ENCODE measurements at places on chromosomes 2 and 18.

DNA sequence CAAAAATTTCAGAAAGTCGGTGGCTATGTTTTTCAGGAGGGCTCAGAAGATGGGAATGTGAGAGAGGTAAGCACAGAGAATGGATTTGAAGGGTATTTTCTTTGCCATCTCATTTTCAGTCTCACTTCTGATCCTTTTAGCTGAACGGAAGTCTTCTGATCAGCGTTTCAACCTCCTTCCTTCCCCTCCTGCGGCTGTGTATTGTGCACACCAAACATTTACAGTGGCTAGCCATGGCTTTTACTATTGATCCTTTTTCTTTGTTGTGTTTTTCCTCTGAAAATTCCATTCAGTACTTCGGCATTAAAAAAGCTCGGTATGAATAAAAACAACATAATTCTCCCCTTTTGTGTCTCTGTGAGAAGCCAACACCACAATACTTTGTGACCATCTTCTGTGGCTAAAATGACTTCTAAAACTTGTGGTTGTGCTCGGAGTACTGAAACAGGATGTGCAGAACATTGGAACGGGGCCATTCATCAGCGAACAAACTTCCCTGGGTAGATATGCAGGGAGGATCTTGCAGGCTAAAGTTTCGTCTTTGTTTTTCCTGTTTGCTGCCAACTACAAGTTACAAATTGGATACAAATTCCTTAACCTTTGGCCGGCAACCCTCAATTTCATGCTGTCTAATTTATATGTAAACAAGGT, 260.8 kb upstream of the FAM98A start:
- DNase-seq, result no peak

GRCh38 chr2:20352581-20353216, 2.1 kb upstream of the PUM2 start:
- DNase-seq, result no peak

DNA sequence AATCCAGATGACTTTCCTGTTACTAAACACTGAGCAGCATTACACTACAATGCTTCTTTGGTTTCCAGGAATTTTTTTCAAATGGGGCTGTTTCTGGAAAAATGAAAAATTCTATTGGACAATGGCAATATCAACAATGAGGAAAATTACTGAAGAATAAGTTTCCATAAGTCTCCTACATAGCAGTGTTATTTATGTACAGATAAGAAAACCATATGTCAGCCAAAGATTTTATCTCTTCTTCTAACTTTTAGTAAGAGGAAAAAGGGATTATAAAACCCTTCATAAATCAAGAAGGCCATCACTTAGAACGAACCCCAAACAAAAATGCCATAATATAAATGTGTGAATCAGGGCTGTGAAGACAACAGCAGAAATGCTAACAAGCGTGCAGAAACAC, 31.6 kb upstream of the NOSTRIN start:
- peak; percentile 37 for DNase-seq

DNA sequence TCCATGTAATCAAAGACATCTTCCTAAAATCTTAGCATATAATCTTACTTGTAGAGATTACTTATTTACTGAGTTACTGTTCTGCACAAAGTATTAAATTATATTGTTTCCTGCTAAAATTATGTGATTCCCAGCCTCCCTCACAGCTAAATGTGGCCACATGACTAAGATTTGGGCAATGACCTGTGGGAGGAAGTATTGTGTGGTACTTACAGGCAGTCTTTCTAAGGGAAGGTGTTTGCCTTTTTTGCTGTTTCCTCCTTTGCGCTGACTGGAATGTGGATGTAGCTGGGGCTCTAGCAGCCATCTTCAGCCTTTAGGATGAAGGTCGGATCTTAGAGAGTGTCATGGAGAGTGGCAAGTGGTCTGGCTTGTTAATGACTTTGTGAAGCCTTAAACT, 146.3 kb upstream of the APCDD1 start:
- DNase-seq, result no peak

DNA sequence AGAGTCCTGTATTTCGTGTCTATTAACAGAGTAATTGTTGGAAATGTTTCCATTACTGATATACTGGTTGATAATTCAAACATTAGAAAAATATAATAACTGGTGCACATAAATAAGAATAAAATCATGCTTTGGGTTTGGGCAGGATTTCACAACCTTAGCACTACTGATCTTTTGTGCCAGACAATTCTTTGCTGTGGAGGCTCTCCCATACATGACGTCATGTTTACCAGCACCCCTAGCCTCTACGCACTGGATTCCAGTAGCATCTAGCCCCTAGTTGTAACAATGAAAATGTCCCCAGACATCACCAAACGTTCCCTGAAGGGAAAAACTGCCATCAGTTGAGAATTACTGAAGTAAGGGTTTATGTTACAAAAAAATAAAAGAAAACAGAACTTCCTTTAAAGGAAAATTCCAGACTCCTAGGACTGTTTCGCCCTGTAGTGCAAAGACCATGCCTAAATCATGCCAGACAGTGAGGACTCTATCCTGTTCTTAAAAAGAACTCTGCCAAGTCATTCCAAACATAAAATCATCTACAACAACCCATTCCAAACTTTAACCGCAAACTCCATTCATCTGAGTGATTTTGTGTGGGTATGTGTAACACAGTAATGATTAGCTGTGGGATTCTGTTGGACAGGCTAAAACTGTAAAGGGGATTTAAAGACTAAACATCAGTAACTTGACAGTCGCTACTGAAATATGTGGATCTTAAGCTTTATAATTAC, 313.4 kb upstream of the CCDC68 start:
- no peak for DNase-seq

DNA sequence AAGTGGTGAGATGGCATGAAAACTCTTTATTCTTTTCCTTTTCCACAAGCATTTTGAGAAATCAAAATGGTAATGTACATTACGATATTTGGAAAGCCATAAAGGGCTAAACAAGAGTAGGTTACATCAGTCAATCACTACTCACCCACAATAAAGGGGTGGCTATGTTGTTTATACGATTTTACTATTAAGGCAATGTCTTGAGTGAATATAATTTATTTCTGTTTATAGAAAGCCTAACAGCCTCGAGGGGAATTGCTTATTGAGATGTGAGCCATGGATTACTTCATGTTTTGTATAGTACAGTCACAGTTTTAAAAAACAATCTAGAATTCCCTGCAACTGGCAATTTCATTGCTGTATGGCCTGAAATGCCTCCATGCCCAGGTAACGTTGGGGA, 237.5 kb upstream of the RBBP8 start:
- no peak for DNase-seq

- no peak for DNase-seq
Observed at GRCh38 chr2:45782986-45783385, 131.5 kb downstream of the PRKCE start.

DNA sequence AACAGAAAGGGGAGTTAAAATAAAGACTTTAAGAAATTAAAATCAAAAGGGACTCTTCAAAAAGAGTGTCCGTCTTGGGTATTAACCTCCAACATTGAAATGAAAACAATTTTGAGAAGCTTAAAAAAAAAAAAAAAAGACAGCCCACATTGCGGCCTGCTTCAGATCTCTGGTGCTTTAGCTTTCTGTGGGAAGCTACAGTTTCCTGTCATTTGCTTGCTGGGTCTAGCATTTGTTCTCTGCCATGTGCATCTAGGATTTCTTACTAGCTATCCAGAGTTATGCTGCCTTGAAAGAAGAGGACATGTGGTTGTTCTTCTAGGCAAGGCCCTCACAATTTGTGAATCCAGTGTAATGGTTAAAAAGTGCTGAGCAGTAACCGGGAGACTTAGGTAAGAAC, 375.3 kb downstream of the SLC4A3 start:
- no peak for DNase-seq

DNA sequence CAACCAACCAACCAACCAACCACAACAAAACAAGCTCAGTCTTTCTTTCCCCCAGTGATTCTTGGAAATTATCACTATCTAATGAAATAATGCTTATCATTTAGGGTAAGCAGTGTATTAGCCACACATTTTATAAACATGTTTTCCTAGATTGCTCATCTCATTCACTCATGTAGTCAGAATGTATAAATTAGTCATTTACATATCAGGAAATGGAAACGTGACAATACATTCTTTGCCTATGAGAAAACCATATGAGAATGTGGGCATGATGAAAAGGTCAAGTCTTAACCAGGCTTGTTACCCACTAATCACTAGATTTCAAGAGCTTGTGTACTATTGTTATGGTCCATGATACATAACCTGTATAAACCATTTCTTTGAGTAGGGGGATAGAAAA, 1583.4 kb upstream of the PIK3C3 start:
- no peak for DNase-seq

- no peak for DNase-seq
Observed at GRCh38 chr2:189164746-189165145, 14.8 kb downstream of the COL5A2 start.

DNA sequence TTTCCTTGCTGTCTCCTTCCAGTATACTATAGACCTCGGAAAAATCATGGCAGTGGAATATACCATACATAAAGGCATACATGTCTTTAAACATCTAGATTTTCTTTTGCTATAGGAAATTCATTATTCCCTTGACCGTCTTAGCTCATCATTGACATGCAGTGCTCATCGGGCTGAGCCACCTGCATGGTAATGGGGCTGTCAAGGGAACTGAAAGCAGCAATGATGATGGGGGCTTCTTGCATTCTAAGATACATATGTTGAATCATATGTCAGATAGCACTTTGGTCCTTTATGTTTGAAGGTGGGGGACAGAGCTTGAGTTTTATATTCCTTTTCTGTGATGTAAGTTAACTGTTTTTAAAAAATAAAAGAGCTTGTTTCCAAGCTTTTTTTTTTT, 106.6 kb downstream of the ICA1L start:
- no peak for DNase-seq

DNA sequence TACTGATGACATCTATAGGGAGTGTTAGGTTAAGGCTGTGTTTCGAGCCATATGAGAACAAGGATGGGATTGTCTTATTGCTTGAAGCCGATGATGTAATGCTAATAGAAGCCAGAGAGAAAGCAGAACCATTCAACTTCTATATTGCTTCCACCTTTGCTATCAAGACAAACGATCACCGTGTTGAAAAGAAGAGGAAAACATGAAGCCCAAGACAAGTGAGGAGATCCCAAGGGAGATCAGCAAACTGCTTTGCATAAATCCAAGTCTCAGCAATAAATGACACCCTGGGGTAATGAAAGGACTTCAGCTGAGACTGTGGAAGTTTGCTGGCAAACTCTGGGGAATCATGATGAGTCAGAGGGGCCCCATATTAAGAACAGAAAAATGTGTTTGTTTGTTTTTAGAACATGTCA, 206.2 kb downstream of the NCKAP5 start:
- DNase-seq, result no peak

- no peak for DNase-seq
Observed at GRCh38 chr2:42068571-42069178, 20.9 kb downstream of the PKDCC start.

DNA sequence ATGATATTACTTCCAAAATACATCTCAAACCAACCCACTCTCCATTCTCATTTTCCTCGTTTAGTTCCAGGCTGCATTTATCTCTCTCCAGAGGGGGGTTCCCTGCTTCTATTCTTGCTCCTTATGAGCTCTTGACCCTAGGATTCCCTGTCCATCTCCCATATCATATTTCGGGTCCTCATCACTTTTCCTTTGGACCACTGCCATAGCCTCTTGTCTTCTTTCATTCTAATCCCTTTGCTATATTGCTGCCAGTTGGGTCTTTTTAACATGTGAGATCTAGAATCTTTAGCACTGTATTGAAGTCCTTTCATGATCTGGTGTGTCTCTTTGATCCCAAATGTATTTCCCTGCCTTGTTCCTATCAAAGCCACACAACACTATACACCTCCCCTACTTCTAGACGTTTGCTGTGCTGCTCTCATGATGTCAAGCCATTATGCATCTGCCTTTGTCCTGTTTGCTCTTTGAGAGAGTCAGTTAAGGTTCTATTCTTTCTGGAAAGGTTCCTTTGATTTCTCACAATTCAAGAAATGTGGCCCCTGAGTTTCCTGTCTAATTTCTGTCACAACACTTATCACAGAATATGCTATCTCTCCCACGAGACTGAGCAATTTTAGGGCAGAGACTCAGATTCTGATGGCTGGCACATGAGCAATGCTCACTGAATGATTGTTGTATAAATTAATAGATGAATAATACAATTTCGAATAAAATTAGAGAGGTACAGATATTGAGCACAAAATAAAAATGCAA, 43.2 kb upstream of the SESTD1 start:
- no peak for DNase-seq

DNA sequence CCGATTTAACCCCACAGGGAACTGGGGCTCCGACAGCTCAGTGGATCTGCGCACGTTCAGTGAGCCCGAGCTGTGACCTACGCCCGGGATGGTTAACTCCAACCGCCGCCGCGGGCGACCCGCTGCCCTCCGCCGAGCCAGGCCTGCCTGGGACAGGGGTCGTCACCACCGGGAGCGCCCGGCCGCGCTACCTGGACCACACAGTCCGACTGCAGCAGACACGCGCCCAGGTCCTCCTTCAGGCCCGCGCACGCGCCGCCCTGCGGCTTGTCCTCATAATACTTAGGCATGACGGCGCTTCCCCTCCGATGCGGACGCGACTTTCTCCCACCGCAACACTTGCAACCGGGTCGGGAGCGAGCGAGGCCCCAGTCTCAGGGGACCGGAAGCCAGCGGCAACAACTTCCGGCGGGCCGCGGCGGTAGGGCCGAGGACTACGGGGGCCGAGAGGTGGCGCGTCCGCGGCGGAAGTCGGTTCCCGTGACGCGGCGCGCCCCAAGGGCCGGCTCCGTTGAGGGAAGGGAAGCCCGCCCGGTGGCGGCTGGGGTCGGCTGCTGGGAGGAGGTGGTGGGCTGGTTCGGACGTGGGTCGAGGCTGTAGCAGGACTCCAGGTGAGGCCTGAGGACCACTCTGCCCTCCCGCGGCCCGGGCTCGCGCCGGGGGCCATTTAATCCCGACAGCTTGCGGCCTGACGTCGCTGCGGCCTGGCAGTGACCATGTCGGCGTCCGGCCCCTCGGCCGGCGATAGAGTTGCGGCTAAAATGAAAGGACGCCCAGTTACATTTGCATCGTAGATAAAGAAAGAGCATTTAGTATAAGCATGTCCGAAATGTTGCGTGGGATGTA, at the start of the genes COA5 and UNC50:
TSS of gene COA5 (minus strand) at position 397 of the 846 bp plus-strand sequence. CDS start at position 290, 107 bp downstream.
TSS of gene UNC50 (plus strand) at position 474 of the 846 bp plus-strand sequence. CDS start 1,171 bp downstream, outside the sequence.
- peak; percentile 91 for DNase-seq

DNA sequence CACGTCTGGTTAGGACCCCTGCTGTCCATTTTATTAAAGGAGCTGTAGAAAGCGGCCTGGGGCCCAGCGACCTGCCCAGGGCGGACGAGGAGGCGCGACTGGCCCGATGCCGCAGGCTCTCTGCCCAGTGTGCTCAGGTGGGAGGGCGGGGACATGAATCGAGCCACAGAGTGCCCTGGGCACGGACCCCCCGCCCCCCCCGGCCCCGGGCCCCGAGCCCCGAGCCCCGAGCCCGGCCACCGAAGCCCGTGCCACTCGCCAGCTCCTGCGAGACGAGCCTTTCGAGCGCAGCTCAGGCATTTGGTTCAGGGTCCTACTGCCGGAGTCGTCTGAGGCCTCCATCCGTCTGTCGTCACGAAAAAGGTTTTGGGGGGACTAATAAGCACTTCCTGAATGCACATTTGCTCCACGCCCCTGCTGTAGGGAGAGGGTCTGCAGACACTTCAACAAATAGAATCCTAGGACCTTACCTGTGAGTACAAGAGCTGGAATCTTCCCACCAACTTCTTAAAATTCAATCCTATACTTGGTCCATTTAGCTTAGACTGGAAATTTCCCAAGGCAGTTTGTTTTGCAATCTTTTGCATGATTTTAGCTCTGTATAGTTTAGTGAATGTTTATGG, 602 bp upstream of the ADAM17 start:
- no peak for DNase-seq

Measured in kidney (tissue), 22 donors.